ENCODE measurements at places on chromosomes 16 and 17.

DNA sequence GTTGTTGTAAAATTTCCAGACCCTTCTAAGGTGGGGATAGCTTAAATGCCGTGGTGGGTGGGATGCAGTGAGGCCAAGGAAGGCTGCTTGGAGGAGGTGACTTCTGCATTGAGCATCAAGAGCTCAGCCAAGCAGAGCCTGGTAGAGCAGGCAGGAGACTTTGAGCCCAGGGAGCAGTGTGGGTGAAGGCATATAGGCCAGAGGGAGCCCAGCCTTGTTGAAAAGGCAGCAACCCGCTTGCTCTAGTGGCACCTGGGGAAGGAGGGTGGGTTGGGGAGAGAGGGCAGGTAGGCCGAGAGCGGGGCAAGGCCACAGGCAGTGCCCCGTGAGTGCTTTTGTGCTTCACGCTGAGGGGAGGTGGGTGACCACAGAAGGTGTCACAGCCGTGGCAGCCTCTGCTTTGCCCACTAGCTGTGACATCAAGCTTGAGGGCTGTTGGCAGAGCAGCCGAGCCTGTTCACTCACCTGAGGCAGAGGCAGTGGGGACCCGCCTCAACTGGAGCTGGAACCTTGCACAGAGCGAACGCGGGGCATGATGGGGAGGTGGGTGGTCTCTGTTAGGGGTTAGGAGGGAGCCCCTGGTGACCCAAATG lies 56.1 kb downstream of the IRF8 start:
- DNase-seq: no peak

- no peak for DNase-seq
Measured at GRCh38 chr17:11908711-11909146, 88.5 kb downstream of the ZNF18 start.

DNA sequence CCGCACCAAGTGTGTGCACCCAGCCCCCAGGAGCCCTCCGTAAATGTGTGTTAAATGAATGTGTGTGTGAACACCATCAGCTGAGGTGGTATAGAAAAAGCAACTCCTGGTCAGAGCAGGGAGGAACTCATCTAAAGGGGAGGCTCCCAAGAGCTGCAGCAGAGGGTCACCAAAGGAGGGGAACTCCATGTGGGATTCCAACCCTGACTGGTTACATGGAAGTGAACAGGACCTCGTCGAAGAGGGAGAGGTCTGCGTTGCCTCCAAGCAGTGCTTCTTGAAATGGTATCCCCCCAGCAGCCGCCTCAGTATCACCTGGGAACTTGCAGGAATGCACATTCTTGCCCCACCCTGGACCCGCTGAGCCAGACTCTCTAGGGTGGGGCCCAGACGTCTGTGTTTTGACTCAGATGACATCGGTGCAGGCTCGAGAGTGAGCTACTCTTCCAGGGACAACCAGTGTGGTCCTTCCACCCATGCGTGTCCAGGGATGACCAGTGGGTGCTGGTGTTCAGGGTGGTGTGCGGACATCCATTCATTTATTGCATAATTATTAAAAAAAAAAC lies 30.8 kb downstream of the ADCY9 start:
- DNase-seq: no peak

- no peak for DNase-seq
Measured at GRCh38 chr17:36123431-36123830, 19.8 kb downstream of the CCL4 start.

DNA sequence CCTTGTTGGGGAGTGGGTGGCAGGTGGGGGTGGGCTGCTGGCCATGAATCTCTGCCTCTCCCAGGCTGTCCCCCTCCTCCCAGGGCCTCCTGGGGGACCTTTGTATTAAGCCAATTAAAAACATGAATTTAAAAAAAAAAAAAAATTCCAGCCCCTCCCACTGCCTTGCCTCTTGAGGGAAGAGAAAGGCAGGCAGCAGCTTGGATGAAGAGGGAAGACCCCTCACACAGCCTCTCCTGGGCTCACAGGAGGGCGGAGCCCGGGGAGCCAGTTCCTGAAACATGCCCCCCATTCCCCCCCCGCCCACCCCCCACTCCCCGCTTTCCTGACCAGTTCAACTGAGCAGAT lies 1.8 kb upstream of the TCAP start:
- no peak for DNase-seq

DNA sequence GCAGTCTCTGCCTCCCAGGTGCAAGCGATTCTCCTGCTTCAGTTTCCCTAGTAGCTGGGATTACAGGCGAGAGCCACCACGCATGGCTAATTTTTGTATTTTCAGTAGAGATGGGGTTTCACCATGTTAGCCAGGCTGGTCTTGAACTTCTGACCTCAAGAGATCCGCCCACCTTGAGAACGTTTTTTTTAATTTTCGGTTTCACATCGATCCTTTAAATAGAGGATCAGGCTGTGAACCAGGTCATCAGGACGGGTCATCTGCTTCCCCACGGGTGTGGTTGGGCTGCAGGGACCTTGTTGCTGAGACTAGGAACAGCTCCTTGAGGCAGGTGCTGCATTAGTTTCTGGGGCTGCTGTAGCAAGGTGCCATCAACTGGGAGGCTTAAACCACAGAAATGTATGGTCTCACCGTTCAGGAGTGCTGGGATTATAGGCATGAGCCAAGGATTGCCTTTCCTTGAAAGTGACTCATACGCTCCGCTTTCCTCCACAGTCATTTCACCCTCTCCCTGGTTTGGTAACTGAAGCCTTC lies 7.9 kb upstream of the NAGPA start:
- DNase-seq: no peak

GRCh38 chr16:30956601-30957455 lies 726 bp upstream of the SETD1A start:
- DNase-seq: peak; percentile 88

GRCh38 chr17:49360796-49361128 lies 1.3 kb downstream of the ZNF652 start:
- DNase-seq: no peak

GRCh38 chr17:28081467-28081866 lies 39.0 kb downstream of the NLK start:
- DNase-seq: no peak

DNA sequence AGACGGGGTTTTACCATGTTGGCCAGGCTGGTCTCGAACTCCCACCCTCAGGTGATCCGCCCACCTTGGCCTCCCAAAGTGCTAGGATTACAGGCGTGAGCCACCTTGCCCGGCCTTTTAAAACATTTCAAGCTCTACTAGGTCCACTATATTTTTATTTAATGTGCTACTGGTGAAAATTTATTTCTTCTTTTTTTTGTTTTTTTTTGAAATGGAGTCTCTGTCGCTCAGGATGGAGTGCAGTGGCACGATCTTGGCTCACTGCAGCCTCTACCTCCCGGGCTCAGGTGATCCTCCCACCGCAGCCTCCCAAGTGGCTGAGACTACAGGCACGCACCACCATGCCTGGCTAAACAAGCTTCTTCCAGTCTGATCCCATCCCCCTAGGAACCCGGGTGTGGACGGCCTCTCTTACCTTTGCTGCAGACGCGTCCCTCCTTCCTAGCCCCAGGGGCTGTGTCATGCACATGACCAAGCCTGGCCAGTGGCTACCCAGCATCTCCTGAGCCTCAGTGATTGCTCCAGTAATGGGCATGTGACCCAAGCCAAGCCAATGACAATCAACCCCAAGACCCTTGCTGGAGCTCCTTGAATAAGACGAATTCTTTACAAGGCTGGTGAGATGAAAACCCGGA lies 40.1 kb upstream of the LITAF start:
- no peak for DNase-seq

GRCh38 chr16:84032458-84033178 lies 10.0 kb downstream of the SLC38A8 start:
- DNase-seq: no peak

DNA sequence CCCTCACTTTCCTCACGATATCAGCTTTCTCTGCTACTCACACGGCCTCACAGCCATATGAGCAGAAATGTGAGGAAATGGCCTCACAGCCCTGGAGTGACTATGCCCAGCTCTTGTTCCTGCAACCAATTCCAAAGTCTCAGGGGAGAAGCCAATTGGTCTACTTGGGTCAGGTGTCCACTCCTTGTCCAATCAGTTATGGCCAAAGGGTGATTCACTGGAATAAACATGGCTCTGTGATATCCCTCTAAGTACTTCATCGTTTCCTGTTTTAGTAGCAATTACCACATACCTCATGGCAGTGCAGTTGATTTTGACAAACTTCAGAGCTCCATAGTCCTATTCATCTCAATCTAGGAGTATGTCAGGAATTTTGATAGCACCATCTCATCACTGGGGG lies 195.4 kb downstream of the KATNIP start:
- no peak for DNase-seq

- DNase-seq: no peak
Measured at GRCh38 chr17:49760296-49760695, 3.6 kb downstream of the FAM117A start.

DNA sequence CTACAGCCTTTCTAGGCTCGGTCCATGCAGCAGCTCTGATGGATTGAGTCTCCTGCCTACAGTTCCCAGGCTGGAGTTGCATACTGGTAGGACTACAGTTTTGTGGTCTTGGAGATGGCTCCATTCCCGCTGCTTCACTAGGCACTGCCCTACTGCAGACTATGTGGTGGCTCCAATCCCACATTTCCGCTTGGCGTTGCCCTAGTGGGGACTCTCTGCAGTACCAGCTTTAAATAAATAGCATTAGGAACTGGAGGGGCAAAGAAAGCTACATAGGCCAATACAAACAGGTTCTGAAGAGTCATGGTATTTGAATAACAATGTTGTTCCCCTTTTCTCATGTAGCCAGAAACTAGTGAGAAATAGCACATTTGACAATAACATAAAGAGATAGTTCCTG lies 5.4 kb upstream of the GOSR2 start:
- DNase-seq: no peak

- no peak for DNase-seq
Measured at GRCh38 chr17:81672504-81672903, 6.0 kb downstream of the CCDC137 start.

DNA sequence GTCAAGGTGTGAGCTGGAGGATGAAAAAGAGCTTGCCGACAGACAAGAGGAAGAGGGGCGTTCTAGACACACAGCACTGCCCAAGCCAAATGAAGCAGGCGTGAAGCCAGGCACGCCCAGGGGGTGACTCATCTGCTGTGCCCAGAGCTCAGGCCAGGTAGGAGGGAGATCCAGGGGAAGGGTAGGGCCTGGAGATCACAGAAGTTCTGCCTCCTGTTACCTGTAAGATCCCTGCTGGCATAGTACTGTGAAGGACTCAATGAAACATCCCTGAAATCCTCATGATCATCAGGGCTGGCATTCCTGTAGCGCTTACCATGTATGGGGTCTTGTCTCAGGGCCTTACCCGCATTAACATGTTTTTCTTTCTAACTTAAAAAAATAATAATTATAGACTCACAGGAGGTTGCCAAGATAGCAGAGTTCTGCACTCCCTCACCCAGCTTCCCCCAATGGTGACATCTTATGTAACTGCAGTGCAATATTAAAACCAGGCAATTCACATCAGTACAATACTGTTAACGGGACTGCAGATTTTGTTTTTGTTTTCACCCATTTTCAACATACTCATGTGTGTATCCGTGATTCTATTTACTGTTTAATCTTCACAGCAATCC lies 158.6 kb downstream of the XYLT1 start:
- no peak for DNase-seq

DNA sequence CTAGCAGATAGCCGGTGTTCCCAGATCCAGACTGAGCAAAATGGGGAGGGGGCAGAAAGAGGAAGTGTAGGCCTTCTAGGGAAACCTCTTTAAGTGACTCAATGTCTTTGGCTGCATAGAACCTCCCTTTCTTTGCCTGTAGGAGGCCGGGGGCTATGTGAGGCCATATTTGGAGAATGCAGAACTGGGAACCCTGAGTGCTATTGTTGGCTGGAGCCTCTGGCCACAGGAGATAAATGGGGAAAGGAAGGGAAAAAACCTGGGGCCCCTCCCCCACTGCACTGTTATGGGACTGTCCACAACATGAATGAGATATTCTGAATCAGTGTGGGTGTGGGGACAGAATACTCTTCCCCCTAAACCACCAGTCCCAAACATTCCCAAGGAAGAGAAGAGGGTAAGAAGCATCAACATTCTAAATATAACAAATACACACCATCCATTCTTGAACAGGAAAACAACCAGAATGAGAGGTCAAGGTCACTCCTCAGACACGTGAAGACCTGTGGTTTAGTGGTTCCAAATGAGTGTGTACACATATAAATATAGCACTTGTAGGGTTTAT lies 2.4 kb downstream of the VPS25 start:
- no peak for DNase-seq

DNA sequence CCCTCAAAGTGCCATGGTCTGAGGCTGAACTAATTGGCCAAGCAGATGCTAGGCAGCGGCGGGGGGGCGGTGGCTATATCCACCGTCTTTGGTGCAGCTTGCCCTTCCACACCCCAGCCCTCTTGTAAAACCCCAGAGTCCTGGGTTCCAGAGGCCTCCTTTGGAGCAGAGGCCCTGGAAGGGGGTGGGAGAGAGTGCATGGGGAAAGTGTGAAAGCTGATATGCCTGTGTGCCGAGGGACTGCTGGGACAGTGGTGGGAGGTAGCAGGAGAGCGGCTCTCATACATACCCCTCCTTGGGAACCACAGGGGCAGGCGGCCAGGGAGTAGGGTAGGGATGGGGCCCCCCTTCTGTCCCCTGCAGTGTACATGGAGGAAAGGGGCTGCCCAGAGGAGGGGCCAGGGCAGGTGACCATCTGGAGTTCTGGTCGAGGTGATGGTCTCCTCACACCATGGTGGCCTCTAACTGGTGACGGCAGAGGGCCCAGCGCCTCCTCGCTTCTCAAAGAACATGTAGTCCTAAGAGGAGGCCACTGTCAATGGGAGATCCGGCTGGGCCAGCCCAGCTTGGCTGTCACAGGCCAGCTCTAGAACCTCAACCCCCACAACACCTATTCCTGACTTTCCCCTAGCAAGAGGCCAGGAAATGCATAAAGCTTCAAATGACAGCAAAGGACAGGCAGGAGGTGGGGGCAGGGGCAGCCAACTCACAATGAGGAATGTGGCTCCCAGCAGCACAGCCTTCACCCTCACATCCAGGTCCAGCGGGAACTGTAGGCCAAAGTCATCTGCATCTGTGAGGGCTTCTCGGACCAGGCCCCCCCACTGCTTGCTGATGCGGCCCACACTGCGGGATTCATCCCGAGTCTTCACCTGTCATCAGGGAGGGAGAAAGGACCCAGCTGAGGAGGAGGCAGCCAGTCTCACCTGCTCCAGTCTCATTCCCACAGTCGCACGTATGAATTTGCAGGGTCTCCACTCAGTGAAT lies 4.1 kb downstream of the PLSCR3 start:
- no peak for DNase-seq

- DNase-seq: no peak
Measured at GRCh38 chr16:75257886-75258806, 6.7 kb upstream of the BCAR1 start.

DNA sequence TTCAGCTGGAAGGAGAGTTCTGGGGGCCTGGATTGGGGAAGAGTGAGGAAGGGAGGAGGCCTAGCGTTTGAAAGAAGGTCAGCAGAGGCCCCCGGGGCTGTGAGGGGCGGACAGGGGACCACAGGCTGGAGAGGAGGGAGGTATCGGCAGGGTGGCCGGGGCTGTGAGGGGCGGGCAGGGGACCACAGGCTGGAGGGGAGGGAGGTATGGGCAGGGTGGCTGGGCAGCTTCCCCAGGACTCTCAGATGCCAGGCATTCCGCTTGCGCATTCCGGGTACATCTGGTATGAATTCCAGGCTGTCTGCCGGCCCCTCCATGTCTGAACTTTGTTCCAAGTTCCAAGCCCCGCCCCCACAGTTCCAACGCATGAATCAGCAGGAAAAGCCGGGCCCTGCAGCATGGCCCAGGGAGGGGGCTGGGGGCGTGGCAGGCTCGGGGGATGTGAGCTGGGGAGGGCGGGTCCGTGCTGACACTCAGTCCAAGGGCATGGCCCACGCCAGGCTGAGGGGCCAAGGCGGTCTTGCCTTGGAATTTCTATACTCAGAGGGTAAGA lies 4.3 kb upstream of the TLCD2 start:
- DNase-seq: no peak
